ENCODE measurements at places on chromosomes 4 and X.

DNA sequence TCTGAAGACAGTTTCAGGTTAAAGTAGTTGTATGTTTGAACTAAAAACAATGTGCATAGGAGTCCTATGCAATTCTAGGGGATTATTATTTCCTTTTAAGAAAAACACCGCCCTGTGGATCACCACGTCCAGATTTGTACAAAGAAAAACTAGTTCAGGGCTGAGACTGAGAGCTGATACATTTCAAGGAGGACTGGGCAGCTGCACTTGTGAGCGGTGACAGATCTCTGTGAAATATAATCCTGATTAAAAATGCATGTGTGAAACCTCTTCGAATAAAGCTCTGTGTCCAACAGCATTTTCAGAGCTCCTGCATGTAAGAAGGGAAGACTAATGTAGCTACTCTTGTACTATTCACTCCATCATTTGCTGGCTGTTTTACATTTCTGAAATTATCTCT lies 365.8 kb upstream of the PITX2 start:
- no peak for DNase-seq

- DNase-seq: no peak
Measured at GRCh38 chrX:37860721-37861120, 13.3 kb upstream of the DYNLT3 start.

GRCh38 chrX:69143530-69143929 lies 21.7 kb downstream of the PJA1 start:
- no peak for DNase-seq

GRCh38 chr4:88737307-88737941 lies 39.8 kb upstream of the NAP1L5 start:
- DNase-seq: peak; percentile 50

All from GM13977 (cell line).